ENCODE measurements at places on chromosomes 13 and 19. TPM values are rescaled to one million over a fixed set of nuclear protein-coding genes. Genes with fewer than 3 reads are reported as not detected.

- ATAC-seq = no peak
Observed at GRCh38 chr13:109427148-109427547, 359.2 kb downstream of the IRS2 start.

GRCh38 chr13:42702716-42703115 lies 78.7 kb upstream of the FAM216B start:
- ATAC-seq = no peak

Gene SELENOV
- not detected for total RNA-seq

- ATAC-seq = no peak
Observed at GRCh38 chr13:93769101-93769500, 542.5 kb downstream of the GPC6 start.

GRCh38 chr13:61136093-61136492 lies 279.6 kb downstream of the PCDH20 start:
- no peak for ATAC-seq

GRCh38 chr19:16383584-16384161 lies 59.0 kb downstream of the KLF2 start:
- peak; percentile 19 for ATAC-seq

Gene LPAR2
- total RNA-seq = 7.6 TPM

GRCh38 chr19:35124098-35125060 lies 8.8 kb downstream of the FXYD3 start:
- peak; percentile 58 for ATAC-seq

DNA sequence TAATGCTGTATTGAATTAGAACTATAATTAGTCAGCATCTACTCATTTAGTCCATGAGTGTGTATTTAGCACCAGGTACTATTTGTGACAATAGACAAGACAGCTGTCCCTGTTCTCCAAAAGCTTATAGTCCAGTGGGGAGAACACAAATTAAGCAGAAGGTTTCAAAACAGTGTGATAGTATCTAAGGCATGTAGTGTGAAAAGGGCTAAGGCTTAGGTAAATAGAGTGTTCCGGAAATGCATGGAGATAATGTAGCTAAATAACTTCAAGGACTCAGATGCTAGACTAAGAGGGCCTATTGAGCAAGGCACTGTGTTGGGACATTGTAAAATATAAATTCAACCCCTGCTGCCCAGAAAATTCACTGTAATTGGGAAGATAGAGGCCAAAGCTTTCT lies 144.1 kb upstream of the MIR17HG start:
- no peak for ATAC-seq

Gene FLT3LG
- total RNA-seq = 3.3 TPM

Gene ELOF1
- total RNA-seq = 34.9 TPM

GRCh38 chr13:90270226-90270625 lies 1077.3 kb upstream of the MIR17HG start:
- ATAC-seq = no peak

DNA sequence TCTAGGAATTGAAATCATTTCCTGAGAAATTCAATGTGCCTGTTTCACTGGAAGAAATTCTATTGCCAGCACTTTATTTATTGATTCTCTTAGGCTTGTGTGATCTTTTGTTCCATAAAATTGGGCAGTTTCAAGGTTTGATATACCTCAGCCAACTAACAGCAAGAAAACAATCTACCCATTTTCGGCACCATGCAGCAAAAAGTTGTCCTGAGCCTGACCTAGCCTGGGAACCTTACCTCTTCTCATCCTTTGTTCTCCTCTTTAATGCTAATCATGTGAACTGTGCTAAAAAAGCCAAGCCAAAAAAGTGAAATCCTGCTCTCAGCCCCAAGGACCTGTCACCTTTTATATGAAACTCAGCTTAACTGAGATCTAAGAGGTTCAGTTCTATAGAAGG lies 477.3 kb downstream of the SUCLA2 start:
- ATAC-seq = no peak

DNA sequence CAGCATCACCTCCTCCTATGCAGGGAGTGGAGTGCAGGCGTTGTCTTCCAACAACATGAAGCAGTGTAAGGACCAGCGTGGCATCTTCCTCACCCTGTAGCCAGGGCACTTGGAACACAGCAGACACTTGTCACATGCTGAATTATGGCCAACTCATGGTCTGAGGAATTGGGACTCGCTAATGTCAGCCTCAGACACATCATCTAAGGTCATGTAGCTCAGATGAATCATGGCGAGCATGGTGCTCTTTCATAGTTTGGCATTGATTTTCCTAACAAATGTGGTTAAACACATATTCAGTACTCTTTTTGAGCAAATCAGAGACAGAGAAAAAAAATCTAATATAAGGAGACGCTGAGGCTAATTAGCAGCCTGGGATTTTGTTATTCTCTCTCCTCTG lies 99.6 kb upstream of the SGCG start:
- ATAC-seq = no peak
